Left forelimb (tissue), 1 donor: ENCODE measurements at places on chromosomes 11 and 22.

DNA sequence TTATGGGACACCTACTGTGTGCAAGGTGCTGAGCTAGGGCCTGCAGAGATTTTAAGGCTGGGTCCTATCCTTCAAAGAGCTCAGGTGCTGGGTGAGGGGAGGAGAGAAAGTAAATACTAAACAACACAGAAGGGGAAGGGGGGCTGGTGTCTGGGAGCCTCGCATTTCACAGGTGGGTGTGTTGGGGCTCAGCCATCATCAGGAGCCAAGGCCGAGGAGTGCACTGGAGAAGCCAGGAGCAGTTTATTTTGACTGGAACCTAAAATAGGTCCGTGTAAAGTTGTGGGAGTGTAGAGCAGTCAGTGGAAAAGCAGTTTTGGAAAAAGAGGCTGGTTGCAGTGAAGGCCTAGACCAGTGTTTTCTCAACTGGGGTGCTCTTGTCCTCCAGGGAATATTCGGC is 17.5 kb downstream of the NECTIN1 start:
- no peak for DNase-seq

GRCh38 chr22:38740116-38740723 is 15.6 kb downstream of the SUN2 start:
- DNase-seq = no peak

- peak; percentile 90 for DNase-seq
These were observed 3.6 kb downstream of the SEPTIN5 start for GRCh38 chr22:19717691-19718455.

- no peak for DNase-seq
These were observed 16.2 kb downstream of the API5 start for GRCh38 chr11:43327987-43328386.

- peak; percentile 81 for DNase-seq
These were observed 317.8 kb downstream of the NTM start for GRCh38 chr11:131688048-131688693.

- DNase-seq = no peak
These were observed 9.3 kb downstream of the SLC37A2 start for GRCh38 chr11:125072218-125072960.

GRCh38 chr11:70146895-70147520 is 56.1 kb upstream of the FADD start:
- no peak for DNase-seq

GRCh38 chr11:78230161-78230877 is 41.6 kb downstream of the USP35 start:
- DNase-seq = no peak

DNA sequence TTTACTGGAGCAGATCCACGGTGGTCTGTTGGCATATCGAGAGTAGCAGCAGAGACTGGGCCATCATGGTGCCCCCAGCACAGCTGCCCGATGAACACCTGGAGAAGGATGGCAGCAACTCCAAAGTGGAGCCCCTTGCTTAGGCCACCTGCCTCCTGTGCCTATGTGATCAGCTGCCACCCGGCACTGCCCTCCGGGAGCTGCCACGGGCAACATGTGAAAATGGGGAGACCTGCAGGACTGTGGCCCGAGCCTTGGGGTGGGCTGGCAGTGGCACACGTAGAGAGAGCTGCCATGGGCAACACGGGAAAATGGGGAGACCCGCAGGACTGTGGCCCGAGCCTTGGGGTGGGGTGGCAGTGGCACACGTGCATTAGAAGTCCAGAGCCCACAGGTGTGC is 3.1 kb downstream of the FXYD2 start:
- DNase-seq = no peak

DNA sequence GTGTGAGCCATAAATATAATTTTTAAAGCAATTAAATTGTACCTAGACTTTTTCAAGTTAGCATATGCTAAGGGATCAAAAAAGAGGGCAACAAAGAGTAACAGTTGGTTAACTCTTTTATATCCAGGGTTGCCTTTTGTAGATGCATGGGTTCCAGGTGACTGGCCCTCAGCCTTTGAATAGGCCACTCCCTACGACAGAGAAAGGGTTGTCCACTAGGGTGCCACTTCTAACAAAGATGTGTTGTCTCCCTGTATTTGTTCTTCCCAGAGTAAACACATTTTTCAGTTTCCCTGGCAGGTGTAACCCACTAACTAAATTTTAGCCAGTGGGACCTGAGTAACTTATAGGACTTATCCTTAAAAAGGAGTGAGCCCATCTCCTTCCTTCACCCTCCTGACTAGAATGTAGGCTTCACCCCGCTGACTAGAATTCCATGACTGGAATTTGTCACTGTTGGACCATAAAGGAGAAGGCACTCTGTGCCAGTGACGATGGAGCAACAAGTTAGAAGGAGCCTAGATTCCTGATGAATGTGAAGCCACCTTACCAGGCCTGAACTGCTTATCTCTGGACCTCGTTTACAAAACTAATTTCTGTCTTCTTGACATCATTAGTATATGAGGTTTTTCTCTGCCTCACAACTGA is 16.6 kb downstream of the TUG1 start:
- no peak for DNase-seq

DNA sequence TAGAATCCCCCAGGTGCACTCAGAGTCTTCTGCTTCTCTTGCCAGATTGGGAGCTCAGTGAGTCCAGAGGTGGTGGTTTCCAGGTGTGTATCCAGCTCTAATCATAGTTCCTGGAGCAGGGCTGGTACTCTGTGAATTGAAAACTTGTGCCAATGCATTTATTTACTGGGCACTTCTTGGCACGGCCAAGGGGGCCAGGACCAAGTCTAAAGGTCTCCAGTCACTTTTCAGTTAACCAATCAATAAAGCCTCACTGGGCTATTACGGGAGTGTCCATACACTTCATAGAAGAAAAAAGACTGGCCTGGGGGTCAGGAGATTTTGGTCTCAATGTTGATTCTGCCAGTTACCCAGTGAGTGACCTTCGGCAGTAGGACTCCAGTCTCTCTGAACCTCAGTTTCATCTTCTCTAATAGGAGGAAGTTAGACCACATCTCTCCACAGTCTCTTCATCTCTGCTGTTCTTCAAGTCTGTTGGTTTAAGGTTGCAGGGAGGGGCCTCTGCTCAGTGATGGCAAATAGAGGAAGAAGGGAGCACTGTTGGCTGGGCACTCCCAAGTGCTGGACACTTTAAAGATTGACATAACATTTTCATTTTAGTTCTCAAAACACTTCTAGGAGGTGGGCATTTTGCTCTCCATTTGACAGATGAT is 188.5 kb upstream of the E2F8 start:
- no peak for DNase-seq
